ENCODE measurements at places on chromosomes 4 and X. TPM values are rescaled to one million over a fixed set of nuclear protein-coding genes. Genes with fewer than 3 reads are reported as not detected.

The GNRHR gene
- total RNA-seq = not detected

- H3K27ac ChIP-seq = no peak overlapping the region
- H3K4me3 ChIP-seq = no peak overlapping the region
- H3K36me3 ChIP-seq = no peaks in the 10 kb centered on the region
- no peaks in the 10 kb centered on the region for H3K4me1 ChIP-seq
- no peaks in the 10 kb centered on the region for H3K27me3 ChIP-seq
- no peak for DNase-seq
These were observed 638.9 kb downstream of the SPRY1 start for GRCh38 chr4:124035364-124036041.

DNA sequence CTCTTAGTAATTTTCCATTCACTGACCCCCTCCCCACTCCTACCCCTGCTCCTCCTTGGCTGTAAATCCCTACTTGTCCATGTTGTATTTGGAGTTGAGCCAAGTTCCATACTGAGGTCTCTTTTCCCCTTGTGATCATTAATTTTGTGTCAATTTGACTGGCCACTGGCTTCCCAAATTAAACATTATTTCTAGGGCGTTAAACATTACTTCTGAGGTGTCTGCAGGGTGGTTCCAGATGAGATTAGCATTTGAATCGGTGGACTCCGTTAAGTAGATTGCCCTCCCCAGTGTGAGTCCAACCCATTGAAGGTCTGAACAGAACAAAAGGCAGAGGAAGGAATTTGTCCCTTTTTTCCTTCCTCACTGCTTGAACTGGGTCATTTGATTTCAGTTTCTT, 25.7 kb downstream of the SLC39A8 start:
- peak; percentile 71 for DNase-seq
- H3K4me3 ChIP-seq = no peak overlapping the region
- no peak overlapping the region for H3K27ac ChIP-seq
- H3K36me3 ChIP-seq = no peaks in the 10 kb centered on the region

- H3K27ac ChIP-seq = no peak overlapping the region
- H3K4me3 ChIP-seq = no peak overlapping the region
- no peak for DNase-seq
- no peaks in the 10 kb centered on the region for H3K4me1 ChIP-seq
These were observed 280.7 kb upstream of the GK2 start for GRCh38 chr4:79688691-79689090.

GRCh38 chr4:45580334-45580733, 543.5 kb downstream of the GABRG1 start:
- no peaks in the 10 kb centered on the region for H3K36me3 ChIP-seq
- no peak overlapping the region for H3K27ac ChIP-seq
- no peaks in the 10 kb centered on the region for H3K27me3 ChIP-seq
- no peak for DNase-seq
- H3K4me1 ChIP-seq = no peaks in the 10 kb centered on the region

The ZNF718 gene
- 11.9 TPM for total RNA-seq

DNA sequence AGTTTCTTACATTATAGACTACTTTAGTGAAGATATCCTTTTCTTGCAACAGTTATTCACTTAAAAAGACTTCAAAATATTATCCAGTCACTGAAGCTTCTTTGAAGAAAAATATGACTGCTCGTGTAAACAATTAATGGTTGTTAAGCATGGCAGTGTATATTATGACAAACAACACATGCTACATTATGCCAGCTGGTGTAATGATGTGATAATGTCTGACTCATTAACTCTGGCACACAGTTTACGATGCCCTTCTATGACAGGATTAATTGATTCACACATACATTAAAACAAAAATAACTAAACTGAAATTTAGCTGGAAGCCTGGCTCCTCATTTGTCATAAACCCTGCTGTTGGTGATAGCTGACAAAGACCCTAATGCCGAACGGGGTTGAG, 22.4 kb downstream of the GK2 start:
- no peak overlapping the region for H3K4me3 ChIP-seq
- H3K27me3 ChIP-seq = no peaks in the 10 kb centered on the region
- H3K4me1 ChIP-seq = no peaks in the 10 kb centered on the region
- H3K27ac ChIP-seq = no peak overlapping the region
